ENCODE measurements at places on chromosomes 16 and 17. TPM values are rescaled to one million over a fixed set of nuclear protein-coding genes. Genes with fewer than 3 reads are reported as not detected.

XAF1 gene
- 14.9 TPM for total RNA-seq

SLFN14 gene
- total RNA-seq: not detected

CD7 gene
- total RNA-seq: 1.3 TPM

MVP gene
- total RNA-seq: 73.9 TPM

GLTPD2 gene
- not detected for total RNA-seq

HAS3 gene
- total RNA-seq: 0.47 TPM

LITAFD gene
- total RNA-seq: not detected

TBC1D3K gene
- total RNA-seq: not detected

GCGR gene
- 0.22 TPM for total RNA-seq

SLC47A1 gene
- total RNA-seq: 630 TPM

PIMREG gene
- total RNA-seq: 1.3 TPM

SCGB1C2 gene
- total RNA-seq: not detected

DNA sequence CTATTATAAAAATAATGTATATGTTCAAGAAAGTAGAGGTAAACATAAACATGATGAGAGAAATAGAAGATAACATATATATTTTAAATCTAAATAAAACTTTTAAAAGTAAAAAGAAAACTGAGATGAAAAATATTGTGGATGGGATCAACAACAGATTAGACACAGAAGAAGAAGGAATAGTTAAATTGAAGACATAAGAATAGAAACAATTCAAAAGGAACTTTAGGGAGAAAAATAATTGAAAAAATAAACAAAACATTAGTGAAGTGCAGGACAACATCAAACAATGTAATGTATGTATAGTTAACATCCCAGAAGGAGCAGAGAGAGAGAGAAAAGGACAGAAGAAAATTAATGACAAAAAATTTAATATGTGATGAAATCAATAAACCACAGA lies 228.1 kb upstream of the TNRC6C start:
- DNase-seq: no peak

GRCh38 chr17:2803386-2803785 lies 7.1 kb downstream of the RAP1GAP2 start:
- DNase-seq: no peak

- no peak for DNase-seq
These were observed 4.6 kb downstream of the SPNS3 start for GRCh38 chr17:4438162-4438944.

GRCh38 chr17:80005360-80006338 lies 30.0 kb downstream of the TBC1D16 start:
- peak; percentile 45 for DNase-seq

DNA sequence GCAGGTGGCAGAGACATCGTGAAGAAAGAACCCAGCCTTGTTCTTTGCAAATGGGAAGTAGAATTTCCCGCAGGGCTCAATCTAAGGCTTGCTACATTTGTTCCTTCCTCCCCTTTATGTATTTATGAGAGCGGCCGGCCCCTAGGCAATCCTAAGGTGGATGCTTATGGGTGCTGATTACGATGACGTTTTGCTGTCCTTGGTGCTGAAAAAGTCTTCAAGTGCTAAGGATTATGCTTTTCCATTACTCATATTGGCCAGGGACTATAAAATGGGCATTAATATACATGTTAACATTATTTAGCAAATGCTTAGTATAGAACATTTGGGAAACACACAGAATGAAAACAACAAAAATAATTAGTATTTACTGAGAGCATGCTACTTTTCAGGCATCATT lies 313.3 kb upstream of the XYLT1 start:
- no peak for DNase-seq

- no peak for DNase-seq
These were observed 147.1 kb downstream of the WWOX start for GRCh38 chr16:78246559-78246958.

DNA sequence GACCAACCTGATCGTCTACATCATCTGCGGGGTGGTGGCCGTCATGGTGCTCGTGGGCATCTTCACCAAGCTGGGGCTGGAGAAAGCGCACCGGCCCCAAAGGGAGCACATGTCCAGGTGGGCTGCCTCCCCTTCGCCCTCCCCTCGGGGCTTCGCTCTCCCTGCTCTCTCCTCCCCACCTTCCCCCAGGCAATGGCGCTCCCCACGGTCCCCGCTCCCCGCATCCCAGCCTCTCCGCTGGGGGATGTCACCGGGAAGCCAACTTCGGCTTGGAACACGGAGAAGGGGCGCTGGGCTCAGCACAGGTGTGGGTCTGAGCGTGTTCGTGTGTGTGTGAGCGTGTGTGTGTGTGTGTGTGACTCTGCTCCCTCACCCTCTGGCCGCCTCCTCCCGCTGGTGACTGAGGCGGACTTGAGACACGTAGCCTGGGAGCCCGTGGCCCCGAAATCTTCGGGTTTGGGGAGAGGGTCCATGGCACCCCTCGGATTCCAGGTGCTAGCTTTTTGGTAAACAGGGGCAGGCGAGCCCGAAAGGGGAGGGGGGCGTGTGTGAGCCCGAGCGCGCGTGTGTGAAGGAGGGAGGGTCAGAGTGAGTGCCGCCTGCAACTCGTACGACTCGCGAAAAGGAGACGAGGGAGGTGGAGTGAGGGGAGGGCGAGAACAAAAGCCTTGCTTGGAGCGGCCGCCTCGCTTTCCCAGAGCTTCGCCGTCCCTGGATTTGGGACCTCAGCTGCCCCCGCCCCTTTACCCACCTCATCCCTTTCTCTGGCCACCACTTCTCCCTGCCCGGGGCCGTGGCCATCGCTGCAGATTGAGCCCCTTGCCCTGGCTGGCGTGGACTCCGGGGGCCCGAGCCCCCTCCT lies 1.3 kb downstream of the SHISA9 start:
- DNase-seq: no peak

DNA sequence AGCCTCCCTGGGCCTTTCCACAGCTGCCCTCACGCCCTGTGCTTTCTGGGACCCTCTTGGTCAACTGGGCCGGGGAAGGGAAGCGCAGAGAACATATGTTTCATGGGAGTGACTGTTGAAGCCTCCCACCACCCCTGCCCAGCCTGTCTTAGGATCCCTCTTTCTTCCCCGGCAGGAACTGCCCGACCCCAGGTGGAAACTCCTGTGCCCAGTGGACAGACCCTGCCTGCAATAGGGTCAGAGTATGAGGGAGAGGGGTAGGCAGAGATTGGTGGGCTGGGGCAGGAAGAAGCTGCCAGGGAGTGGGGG lies 10.5 kb downstream of the HEXIM2 start:
- DNase-seq: no peak

DNA sequence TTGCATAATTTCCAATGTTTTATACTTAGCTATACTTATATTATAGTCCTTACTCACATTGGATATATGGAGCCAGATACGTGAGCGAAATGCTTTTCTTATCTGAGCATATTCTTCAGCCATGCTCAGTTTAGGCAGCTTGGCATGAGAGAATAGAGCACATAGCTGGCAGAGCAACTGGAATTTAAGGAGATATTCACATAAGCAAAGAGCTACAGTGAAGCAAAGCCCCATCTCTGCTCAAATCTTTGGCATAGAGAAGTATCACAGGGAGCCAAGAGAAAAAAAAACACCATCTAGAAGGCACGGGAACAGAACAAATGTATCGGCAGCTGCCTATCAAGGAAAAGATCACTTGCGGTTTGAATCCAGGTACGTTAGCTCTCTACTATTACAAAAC lies 734.2 kb upstream of the KIF2B start:
- DNase-seq: no peak

DNA sequence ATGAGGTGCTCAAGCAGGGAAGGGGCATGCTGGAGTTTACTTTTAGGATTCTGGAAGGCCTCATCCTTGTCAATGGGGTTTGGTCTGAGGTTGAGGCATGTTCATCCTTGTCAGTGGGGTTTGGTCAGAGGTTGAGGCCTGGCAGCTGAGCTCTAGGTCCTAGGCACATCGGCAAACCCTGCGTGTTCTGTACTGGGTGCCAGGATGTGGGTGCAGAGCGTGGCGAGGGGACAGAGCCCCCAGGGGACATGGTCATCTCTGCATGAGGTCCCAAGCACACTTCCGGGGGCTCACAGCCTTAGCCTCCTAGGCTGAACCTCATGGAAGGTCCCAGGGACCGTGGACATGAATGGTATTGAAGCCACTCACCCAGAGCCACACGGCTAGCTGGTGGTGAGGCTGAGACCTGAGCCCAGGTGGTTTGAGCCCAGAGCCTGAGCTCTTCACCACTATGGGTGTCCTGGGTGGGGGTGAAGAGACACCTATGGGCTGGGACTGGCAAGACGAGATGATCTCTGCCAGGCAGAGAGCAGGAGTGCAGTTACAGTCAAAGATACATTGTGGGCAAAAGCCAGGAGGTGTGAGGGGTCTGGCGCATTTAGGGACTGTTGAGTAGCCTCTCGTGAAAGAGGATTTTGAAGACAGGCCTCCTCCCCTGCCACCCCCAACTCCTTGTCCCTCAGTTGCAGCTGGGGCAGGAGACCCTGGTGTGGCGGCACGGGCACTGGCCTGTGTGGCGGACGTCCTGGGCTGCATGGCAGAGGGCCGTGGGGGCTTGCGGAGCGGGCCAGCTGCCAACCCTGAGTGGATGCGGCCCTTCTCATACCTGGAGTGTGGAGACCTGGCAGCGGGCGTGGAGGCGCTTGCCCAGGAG lies 19.3 kb downstream of the FCSK start:
- no peak for DNase-seq

DNA sequence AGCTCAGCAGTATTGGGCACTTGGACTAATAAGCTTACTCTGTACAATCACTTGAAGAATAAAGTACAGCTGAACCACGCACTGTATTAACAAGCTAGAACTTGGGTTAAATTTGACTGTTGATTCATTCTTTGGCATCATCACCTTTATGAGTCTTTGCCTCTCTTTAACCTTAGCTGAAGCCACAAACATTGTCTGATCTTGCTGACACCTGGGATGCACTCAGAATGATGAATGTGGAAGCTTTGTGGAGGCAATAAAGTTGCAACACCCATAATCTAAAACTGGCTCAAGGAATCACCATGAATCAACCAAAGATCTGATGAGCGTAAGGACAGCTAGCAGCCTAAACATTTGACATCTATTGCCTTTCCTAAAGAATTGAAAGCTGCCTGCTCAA lies 590.6 kb upstream of the SOX9 start:
- no peak for DNase-seq

DNA sequence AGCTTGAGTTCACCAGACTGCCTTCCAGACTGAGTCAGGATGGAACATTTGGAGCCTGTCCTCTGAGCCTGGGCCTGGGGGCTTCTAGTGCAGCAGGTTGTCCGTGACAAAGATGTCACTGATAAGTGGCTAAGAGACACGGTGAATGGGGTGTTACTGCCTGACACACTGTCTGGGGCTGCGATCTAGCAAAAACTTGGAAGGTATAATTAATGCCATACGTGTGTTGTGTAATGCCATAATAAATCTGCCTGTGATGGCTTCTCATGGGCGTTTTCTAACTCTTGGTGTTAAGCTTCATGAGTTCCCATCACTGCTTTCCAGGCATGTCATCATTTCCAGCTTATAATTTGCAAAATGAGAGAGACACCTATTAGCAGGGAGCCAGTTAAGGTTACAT lies 215.4 kb downstream of the UTP18 start:
- no peak for DNase-seq

GRCh38 chr17:81486199-81486810 lies 26.3 kb downstream of the ACTG1 start:
- DNase-seq: no peak

DNA sequence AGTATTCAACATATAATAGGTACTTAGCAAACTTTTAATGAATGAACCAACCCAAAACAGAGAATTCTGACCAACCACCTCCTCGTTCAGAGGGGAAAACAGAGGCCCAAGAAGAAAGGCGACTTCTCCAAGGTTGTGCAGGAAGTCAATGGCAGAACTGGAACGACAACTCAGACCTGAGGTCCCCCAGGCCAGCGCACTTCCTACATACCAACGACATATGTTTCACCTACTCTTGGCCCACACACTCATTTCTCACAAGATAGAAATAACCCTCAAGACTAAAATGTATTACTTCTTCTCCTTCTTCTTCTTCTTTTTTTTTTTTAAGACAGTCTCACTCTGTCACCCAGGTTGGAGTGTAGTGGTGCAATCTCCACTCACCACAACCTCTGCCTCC lies 14.4 kb downstream of the CHCT1 start:
- DNase-seq: no peak

GRCh38 chr16:1413684-1414531 lies 596 bp downstream of the UNKL start:
- peak; percentile 43 for DNase-seq

DNA sequence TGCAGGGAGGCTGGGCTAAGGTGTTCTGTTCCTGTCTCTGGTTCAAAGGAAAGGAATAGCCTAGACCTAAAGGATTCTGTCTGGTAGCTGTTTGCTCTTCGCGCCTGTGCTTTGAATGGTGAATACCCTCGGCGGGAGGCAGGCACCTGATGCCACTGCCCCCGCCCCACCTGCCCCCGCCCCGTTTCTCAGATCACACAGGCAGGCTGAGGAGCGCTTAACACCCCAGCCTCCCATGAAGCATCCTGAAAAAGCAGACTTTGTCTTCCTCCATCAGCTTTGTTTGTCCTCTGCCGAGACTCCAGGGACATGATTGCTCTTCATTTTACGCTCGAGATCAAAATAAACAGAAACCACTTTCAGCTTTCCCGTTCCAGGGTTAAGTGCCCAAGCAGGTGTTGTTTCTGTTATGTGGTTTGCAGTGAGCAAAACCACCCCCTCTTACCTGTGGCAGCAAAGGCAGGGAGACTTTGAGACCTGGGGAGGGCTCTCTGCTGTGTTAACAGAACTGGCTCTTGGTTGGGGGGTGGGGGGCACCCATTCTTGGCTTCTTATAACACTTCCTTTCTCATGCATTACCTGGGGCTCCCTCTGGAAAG lies 452.1 kb downstream of the WWOX start:
- no peak for DNase-seq

GRCh38 chr17:81831563-81831956 lies 1.5 kb downstream of the MCRIP1 start:
- DNase-seq: no peak

DNA sequence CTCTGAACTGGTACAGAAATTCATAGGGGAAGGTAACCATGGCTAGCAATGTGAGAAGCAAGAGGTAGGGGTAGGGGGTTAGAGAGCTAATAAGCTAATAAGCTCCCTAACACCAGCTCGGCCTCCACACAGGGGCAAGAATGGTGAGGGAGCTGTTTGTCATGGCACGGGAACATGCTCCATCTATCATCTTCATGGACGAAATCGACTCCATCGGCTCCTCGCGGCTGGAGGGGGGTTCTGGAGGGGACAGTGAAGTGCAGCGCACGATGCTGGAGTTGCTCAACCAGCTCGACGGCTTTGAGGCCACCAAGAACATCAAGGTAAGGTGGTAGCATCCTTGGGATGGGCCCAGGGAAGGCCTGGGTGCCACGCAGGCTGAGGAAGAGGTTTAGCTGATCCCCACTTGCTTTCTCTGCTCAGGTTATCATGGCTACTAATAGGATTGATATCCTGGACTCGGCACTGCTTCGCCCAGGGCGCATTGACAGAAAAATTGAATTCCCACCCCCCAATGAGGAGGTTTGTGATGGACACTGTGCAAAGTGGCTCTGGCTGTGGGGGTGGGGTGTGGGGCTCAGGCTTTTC lies 3.5 kb upstream of the FTSJ3 start:
- DNase-seq: no peak

- no peak for DNase-seq
These were observed 29.8 kb upstream of the ITGAX start for GRCh38 chr16:31325171-31325570.

GRCh38 chr17:76179496-76180467 lies 38.7 kb upstream of the FOXJ1 start:
- no peak for DNase-seq
